ENCODE measurements at places on chromosomes 3 and 15.

DNA sequence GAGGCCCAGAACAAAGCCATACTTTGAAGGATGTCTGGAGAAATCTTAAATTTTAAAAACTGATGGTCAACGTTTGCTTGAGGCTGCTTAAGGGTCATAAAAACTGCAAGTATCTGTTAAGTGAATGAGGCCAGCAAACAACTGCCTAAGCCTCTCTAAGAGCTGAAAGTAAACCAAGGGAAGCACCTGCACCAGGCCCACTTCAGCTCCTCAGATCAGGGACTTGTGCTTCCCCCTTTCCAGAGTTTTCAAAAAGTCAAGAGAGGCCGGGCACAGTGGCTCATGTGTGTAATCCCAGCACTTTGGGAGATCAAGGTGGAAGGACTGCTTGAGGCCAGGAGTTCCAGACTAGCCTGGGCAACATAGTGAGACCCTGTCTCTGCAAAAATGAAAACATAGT lies 9.1 kb downstream of the FBXL22 start:
- no peak for DNase-seq

DNA sequence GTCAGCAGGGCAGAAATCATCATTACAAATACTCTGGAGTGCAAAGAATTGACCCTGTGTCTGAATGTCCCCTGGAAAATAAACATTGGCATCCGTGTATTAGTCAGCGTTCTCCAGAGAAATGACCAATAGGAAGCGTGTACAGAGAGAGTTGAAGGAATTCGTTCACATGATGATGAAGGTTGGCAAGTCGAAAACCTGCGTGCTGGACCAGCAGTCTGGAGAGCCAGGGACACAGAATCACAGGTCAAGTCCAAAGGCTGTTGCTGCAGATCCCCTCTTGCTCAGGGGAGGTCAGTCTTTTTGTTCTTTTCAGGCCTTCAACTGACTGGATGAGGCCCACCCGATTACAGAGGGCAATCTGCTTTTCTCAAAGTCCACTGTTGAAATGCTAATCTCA lies 16.6 kb downstream of the GP9 start:
- no peak for DNase-seq

- no peak for DNase-seq
These were observed 385.4 kb downstream of the PTPRG start for GRCh38 chr3:61946570-61947324.

DNA sequence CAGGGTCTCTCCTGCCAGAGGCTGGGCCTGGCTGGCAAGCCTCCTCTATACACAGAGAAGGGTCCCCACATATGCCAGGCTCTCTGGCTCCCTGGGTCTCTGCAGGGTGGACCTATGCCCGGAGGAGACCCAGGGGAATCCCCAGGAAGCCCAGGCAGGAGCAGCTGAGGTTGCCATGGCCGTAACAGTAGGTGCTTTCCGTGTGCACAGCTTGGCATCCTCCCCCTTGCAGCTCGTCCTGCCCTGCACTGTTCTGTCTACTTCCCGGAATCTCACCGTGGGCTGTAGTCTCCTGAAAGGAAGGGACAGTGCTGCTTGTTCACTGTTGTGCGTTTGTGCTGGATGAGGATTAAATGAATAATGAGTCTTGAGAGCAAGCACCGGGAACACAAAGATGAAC lies 47.8 kb downstream of the DAPK2 start:
- DNase-seq, result no peak

- no peak for DNase-seq
These were observed 20.7 kb downstream of the ZBTB38 start for GRCh38 chr3:141388823-141389621.

GRCh38 chr3:63565220-63565619 lies 87.3 kb upstream of the SNTN start:
- no peak for DNase-seq

DNA sequence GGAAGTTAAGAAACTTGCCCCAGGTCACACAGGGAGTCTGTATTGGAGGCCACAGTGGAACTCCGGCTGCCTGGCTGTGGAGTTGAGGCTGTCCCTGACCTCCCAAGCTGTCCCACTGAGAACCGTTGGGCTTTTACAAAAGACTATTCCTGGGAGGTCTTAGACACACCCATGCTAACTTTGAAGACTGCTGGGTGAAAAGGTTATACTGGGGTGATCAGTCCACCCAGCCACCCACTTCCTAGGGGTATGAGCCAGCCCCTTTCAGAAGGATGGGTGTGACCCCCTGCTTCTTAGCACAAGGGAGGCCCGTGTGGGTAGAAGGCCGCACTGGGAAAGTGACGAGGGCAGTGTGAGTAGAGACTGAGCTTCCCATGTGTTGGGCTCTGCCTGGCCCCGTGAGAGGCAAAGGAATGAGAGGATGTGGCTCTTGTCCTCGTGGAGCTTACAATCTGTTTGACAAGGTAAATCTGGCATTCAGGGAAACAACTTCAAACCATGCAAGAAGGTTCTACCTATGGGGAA lies 19.0 kb downstream of the MRAS start:
- no peak for DNase-seq

DNA sequence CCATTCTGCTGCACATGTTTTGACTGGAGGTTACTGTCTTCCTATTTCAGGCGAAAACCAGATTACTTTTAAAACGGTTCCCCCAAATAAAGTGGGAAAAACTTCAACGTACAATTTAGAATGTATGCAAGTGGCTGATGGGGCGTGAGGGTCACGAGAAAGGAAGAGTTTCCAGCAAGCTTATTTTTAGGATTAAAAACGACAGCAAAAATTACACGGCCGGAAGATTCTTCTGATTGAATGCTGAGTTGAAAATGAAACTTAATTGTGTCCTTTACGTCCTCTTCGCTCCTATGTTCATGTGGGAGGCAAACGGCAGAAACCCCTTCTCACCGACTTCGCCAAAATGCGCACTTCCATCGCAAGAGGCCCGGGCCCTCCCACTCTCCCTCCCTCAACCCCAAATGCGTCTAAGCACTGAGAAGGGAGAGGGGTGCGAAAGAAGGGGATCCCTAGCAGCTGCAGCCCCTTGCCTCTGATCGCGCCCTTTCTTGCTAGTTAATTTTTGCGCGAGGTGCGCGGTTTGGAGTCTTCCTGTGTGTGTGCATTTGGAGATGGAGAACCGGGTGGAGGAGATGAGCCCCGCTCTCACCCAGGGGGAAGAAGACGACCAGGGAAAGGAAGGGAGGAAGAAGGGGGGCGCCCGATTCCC lies 656 bp downstream of the CD47 start:
- DNase-seq, result no peak
